Iris pigment epithelial cell (primary cell): ENCODE measurements at places on chromosomes 6 and 20.
A peak's percentile ranks its signal among the peaks of the same experiment; 100 is the strongest.

- no peak for DNase-seq
These were observed 5.1 kb upstream of the MAP1LC3A start for GRCh38 chr20:34553366-34553867.

DNA sequence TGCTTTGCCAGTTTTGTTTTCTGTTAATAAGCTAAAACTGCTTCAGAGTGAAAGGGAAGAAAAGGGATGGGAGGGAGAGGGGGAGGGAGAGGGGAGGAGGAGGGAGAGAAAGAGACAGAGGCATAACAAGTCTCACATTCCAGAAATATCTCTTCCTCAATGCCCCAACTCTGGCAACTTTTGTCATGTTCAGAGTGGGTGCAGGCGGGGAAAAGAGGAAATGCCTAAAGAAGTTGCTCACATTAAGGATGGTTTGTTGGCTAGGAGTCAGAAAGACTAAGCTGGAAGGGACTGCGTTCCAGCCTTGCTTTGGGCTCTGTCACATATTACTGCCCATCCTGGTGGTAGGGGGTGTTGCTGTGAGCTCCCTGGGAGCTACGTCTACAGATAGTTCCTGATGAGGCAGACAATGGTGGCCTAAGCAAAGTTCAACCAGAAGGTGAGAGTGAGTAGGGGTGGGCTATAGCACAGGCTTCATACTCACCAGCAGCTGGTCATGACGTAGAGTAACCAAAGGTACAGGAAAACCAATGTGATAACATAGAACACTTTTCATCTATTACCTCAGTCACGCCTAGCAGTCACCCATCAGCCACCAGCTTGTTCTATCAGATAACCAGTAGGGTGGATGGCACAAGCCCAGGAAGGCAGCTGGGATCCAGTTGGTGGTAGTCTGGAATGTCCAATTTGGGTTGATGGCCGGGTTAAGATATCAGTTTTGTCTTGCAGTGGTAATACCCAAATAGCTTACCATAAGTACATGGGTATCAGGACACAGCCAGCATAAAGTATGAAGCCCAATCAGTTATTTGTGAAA is 2.1 kb downstream of the TSPYL4 start:
- peak; percentile 71 for DNase-seq

DNA sequence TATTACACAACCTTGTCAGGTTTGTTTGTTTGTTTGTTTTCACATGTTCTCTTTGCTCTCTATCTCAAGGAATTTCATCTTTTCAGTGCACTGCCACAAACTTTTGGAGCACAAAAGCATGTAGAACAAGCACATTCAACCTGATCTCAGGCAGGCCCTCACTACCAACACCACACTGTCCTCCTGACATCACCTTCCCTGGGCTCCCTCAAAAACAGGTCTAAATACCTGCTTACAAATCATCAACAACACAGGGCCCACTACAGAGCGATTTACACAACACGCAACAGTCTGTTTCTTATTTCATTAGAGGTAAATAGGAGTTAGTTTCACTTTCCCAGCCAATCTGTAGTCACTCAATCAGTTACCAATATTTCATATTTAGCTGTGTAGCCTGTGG is 241.4 kb downstream of the EPHA7 start:
- no peak for DNase-seq

GRCh38 chr6:55841341-55841740 is 34.0 kb downstream of the BMP5 start:
- no peak for DNase-seq

- DNase-seq, result no peak
These were observed 14.5 kb upstream of the BCAS1 start for GRCh38 chr20:54084727-54085388.

GRCh38 chr6:46850792-46851191 is 57.6 kb downstream of the MEP1A start:
- DNase-seq, result no peak

GRCh38 chr6:40286721-40287120 is 300.4 kb downstream of the LRFN2 start:
- no peak for DNase-seq

DNA sequence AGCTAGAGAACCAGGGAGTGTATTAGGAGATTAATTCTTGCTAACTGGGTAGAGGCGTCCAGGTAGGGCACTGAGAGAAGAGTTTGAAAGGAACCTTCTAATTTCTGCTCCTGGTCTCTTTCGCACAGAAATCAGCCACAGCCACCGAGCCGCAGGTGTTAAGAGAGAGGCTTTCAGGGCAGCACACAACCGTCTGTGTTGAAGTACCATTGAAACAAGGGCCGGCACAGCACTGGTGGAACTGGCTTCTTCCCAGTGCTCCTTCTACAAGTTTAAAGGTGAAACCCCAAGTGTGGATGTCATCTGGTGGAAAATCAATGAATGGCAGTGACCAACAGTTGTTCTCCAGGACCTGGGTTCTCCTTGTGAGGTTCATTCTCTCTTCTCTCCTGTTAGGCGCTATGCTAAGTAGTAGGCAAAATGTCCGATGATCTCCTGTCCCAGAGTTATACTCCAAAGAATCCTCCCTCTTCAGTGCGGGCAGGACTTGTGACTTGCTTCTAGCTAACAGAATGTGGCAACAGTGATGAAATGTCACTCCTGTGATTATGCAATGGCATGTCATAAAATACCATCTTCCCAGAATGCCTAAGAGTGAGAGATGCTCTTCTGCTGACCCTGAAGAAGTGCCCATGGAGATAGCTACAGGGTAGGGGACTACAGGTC is 15.0 kb upstream of the RIN2 start:
- DNase-seq, result no peak

DNA sequence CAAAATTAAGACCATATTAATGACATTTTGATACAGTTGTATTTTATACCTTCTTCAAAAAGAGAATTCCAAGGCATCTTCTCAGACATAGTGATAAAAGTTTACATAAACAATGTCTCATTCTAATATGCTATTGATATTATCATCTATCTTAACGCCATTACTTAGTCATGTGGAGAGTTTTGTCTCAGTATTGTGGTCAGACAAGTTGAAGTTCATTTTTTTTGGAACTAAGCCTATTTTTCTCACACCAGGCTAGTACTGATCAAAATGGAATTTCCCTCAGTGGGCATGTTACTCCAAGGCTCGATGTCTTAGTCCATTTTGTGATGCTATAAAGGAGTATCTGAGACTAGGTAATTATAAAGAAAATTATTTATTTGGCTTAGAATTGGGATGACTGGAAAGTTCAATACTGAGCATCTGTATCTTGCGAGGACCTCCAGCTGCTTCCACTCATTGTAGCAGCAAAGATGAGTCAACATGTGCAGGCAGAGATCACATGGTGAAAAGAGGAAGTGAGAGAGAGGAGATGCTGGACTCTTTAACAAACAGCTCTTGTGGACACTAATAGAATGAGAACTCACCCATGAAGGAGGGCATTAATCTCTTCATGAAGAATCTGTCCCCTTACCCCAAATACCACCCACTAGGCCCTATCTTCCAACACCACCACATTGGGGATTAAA is 825.5 kb upstream of the MANEA start:
- peak; percentile 6 for DNase-seq
